ENCODE measurements at places on chromosomes 3 and 15. TPM values are rescaled to one million over a fixed set of nuclear protein-coding genes. Genes with fewer than 3 reads are reported as not detected.

Gene LYZL4
- not detected for polyA plus RNA-seq

Gene PLA1A
- 1.1 TPM for polyA plus RNA-seq

Gene TM4SF1
- 132 TPM for polyA plus RNA-seq

Gene GPR149
- polyA plus RNA-seq: not detected

DNA sequence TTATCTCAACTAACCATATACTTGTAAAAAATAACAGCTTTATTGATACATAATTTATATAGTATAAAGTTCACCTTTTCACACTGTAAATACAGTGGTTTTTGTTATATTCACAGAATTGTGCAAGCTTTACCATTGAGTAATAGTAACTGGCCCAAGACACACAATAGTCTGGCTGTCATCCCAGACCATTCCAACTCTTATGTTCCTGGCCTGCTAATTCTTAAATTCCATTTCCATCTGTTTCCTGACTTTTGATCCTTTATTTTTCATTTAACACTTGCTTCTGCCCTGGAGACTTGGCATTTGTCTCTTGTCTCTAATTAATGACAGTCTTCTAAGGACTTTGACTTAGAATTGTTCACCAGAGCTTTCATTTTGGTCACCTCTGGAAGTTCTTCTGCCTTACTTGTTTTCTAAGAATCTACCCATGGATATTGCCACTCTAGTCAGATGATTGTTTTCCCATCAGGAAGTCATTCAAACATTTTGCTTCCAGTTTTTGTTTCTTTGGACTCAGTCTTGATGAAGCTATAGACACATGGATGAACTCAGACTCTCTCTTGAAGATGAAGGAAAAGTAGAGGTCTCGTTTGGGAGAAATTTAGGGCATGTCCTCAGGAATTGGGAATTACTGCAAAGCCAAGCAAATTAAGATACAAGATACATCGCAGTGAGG, 27.2 kb upstream of the PLSCR4 start:
- peak; percentile 50 for DNase-seq

- no peak for DNase-seq
These were observed 4.8 kb upstream of the USP3 start for GRCh38 chr15:63499611-63500010.

DNA sequence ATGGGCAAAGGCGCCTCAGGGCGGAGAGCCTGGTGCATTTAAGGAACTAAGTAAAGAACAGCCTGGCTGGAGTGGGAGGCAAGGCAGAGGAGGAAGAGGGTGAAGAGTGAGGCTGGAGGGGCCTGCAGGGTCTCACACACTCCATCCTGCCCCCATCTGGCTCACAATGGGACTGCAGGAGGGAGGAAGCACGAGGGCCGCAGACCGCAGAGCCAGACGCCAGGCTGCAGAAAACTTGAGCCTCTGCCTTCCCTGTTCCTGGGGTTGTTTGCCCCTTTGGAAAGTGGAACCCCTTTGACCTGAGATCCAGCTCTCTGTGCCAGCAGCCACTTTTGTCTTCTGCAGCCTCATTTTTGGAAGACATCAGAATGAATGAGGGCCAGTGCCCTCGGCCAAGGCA, 138.0 kb downstream of the SRGAP3 start:
- no peak for DNase-seq

DNA sequence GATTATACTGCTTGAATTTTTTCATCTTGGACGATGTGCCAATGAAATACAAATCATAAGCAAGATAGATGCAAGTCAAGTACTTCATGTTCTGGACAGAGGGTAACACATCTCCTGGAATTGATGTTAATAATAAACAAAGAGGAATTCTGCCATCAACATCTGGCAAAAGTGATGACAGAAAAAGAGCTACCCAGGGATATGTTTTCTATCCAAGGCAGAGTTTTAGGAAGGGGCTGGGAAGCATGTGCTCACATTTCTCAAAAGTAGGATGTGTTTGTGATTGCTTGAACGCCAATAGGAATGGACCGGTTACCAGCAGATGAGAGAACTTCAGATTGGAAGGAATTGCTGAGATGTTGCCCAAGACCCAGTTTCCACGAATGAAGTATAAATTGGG, 242.6 kb upstream of the AGTR1 start:
- no peak for DNase-seq

Measured in heart right ventricle (tissue), 16 donors.